ENCODE measurements at places on chromosomes 11 and 22.

DNA sequence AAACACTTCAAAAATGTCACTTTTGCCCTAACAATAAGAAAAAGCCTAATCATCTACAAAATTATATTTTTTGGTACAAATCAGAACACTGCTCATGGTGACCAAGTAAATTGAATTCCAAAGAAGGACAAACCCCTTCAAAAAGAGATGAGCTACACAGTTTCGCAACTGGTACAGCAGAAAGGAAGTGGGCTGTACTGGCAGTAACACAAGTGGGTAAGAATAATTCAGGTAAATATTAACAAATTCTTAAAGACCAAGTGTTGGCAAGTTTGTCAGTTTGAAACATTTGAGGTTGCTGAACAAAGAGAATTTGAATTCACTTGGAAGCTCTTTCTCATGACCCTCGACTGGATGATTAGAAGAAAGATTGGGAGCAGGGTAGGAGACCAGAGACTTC lies 35.5 kb downstream of the MSANTD4 start:
- no peak for DNase-seq

DNA sequence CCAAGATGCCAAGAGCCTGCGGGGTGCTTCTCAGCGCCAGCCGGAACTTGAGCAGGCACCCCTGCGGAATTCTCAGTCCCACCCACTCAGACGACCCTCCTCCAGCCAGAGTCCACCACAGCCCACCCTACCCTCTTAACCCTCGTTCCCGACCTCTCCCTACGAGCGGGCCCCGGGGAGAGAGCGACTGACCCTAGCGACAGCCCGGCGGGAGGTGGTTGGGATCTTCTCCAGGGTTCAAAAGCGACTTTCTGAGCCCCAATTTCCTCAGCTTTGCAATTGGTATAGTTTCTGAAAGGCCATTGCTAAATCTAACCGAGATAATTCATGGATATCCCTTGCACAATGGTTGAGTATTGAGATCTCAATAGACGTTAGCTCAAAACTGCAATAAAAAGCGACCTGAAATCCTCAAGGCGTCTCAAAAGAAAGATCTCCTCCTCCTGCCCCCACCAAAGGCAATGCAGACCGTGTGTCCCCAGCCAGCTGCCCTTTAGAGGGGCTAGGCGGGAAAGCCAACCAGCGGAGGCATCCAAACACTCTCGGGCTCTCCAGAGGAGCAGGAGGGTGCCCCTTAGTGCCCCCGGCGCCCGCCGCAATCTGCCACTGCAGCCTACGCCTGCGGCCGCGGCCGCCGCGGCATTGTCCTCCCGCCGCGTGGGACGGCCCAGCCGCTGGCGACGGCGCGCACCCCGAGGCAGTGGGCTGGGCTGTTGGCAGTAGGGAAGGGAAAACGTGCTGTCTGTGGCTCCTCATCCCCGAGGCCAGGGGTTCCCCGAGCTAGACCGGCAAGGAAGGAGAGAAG lies 1.5 kb upstream of the SLC6A5 start:
- no peak for DNase-seq

DNA sequence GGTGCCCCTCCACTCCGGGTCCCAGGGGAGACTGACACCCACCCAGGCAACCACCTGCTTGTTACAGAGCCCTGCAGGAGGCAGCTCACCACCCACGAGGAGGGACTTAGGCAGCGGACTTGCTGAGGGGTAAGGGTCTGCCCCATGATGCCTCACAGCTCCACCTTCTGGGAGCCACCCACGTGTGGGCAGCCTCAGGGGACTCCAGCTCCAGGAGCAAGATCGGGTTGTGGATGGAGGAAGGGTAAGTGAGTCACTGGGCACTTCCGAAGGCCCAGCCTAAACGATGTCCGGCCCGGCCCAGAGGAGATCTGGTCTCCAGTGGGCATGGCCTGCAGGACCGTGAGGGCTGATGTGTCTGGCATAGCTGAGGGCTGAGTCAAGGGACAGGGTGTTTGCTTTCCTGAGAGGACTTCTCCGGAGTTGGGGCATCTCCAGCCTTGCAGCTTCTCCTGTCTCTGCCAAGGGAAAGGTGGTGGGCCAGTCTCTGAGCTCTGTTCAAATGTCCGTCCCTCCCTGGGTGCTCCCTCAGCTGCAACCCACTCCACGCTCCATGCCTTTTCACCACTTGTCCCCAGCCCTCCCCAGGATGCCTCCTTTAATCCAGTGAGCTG lies 32.3 kb upstream of the P2RY2 start:
- DNase-seq = peak; percentile 65

GRCh38 chr22:48953103-48953720 lies 874.5 kb downstream of the BRD1 start:
- DNase-seq = no peak

GRCh38 chr22:43167001-43167589 lies 15.7 kb downstream of the TSPO start:
- DNase-seq = no peak

GRCh38 chr11:30333405-30333804 lies 10.5 kb downstream of the ARL14EP start:
- peak; percentile 34 for DNase-seq

DNA sequence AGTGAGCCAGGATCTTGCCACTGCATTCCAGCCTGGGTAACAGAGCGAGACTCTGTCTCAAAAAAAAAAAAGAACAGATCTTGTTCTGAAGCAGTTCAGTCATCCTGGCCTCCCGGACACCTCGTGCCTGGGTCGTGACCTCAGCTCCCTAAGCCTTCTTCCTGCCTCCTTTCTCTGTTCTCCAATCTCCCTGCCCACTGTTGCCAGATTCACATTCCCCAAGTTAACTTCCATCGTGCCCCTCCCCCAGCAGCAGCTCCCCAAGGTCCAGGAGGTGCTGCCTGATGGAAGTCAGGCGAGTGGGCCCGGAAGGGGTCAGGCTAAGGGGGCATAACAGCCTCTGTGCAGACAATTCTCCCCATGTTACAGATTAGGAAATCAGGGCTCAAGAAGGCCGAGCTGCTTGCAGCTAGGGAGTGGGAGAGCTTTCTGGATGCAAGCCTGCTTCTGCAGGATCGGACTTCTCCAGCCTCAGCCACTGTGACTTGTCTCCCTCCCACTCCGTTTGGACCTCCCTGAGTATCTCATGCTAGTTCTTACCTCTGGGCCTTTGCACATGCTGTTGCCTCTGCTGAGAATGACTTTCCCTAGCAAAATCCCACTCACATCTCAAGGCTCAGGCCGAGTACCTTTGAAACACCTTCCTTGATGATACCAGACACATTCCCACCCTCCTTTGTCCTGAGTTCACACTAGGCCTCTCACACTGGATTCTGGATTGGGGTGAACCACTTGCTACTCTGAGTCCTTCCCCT lies 14.3 kb upstream of the TMEM184B start:
- DNase-seq = no peak

GRCh38 chr11:62245271-62245753 lies 3.3 kb downstream of the SCGB1D2 start:
- DNase-seq = peak; percentile 1

GRCh38 chr11:10990637-10991193 lies 132.9 kb upstream of the ZBED5 start:
- DNase-seq = no peak

- peak; percentile 2 for DNase-seq
Measured at GRCh38 chr11:12246989-12247388, 130.4 kb upstream of the PARVA start.

DNA sequence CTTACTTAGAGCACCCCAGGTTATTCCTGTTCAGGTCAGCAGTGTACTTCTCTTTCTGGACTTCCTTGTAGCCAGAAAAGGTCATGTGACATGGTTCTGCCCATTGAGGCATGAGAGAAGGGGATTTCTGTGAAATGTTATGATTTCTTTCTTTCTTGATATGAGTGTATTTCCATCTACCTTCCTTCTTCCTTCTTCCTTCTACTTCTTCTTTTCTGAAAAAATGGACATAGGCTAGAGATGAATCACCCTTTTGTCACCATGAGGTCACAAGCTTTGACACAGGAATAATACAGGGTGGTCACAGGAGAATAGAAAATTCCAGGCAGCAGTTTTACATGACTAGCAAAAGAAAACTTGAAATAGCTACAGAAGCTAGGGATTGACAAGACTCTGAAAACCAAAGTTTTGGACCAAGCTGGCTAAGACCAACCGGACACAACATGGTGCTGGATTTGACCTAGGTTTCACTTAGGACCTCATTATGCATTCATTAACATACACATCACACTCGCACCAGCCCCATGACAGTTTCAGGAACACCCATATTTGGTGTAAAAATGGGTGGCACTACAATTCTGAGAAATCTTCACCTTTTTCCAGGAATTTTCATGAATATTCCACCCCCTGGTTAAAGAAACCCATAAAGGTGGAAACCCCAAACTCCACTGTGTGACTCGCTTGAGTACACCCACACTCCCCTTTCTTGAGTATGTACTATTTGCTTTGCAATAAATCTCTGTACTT lies 21.2 kb upstream of the MAP6 start:
- DNase-seq = no peak

DNA sequence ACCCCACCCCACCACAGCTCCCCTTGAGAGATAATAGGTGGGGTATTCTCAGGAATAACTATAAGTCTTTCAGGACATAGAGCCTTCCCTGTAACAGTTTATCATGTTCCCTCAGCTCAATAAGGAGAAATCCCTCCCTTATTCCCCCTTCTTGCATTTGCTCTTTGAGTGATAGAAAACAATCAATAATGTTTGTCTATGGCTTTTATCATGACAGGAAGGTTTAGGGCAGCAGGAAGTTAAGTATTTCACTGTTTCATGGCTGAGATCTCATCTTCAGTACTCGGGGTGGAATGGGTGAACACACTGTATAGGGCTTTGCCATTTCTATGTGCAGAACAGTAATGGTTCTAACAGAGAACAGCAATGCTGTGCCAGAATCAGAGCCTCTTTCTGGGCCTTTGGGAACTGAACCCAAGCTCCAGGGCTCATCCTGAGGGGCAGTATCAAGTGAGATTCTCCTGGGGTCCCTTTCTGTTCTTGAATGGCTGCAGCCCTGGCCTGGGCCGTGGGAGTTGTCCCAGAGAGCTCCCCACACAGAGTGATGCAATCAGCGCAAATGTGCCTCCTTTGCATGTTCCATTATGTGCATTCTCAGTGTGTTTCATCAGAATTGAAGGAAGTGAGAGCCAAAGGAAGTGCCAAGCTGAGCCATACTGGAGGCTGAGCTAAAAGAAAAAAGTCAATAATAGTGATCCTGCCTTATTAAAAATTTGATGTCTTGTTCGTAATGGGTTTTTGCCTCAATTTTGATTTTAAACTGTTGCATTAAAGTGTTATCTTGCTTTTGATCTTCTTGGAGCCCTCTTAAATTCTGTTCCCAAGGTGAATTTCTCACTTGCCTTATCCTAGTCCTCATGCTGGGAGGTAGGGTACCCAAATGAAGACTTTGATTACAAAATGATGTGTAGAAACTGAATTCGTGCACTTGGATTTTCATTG lies 2.9 kb upstream of the CYP2R1 start:
- peak; percentile 86 for DNase-seq

All from AML-193 (cell line).